ENCODE measurements at places on chromosomes 11 and 22. TPM values are rescaled to one million over a fixed set of nuclear protein-coding genes. Genes with fewer than 3 reads are reported as not detected.

Gene OR6T1
- total RNA-seq = not detected

- no peaks in the 10 kb centered on the region for H3K36me3 ChIP-seq
- no peaks in the 10 kb centered on the region for H3K4me1 ChIP-seq
- H3K27ac ChIP-seq = no peak overlapping the region
- DNase-seq = no peak
- no peaks in the 10 kb centered on the region for H3K27me3 ChIP-seq
Observed at GRCh38 chr22:32721328-32722180, 80.0 kb upstream of the TIMP3 start.

DNA sequence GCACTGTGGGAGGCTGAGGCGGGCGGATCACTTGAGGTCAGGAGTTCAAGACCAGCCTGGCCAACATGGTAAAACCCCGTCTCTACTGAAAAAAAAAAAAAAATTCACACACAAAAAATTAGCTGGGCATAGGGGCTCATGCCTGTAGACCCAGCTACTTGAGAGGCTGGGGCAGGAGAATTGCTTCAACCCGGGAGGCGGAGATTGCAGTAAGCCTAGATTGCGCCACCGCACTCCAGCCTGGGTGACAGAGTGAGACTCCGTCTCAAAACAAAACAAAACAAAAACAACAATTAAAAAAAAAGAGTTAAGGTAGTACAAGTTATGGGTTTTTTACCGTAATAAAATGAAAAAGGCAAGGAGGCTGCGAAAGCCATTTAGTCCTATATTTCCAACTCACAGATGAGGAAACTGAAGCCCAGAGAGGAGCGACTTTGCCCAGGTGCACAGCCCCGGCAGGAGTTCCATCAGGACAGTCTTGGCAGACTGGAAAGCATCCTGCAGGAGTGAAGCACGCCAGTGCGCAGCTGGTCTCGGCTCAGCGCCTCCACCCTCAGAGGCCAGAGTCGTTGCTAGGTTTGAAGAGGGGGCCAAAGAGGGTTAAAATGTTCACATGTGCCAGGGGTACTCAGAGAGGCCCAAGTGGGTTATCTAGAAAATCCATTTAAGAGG is 3.8 kb upstream of the FADS3 start:
- H3K27me3 ChIP-seq = no peaks in the 10 kb centered on the region
- peaks cover 9% of the 10 kb centered on the region for H3K4me1 ChIP-seq
- no peak overlapping the region for H3K27ac ChIP-seq
- H3K4me3 ChIP-seq = no peak overlapping the region

Gene CFAP68
- total RNA-seq = 29.5 TPM

Gene INSC
- 0.41 TPM for total RNA-seq

DNA sequence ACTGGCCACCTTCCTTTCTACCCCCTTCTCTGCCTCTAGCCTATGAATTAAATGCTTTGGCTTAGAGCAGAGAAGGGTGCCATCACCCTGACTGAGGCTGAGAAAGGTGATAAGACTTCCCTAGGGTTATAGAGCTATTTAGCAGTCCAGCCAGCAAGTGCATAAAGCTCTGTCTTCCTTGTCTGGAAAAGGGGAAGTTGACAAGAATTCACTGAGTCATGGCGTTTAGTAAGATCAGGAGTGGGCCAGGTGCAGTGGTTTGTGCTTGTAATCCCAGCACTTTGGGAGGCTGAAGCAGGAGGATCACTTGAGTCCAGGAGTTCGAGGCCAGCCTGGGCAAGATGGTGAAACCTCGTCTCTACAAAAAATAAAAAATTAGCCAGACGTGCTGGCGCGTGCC is 63.1 kb downstream of the LHFPL7 start:
- H3K27me3 ChIP-seq = no peaks in the 10 kb centered on the region
- H3K4me1 ChIP-seq = no peaks in the 10 kb centered on the region
- no peak overlapping the region for H3K27ac ChIP-seq
- no peak for DNase-seq
- no peak overlapping the region for H3K4me3 ChIP-seq

GRCh38 chr11:88035271-88035670 is 140.0 kb downstream of the RAB38 start:
- no peak overlapping the region for H3K27ac ChIP-seq
- no peaks in the 10 kb centered on the region for H3K27me3 ChIP-seq
- no peak for DNase-seq
- H3K4me3 ChIP-seq = no peak overlapping the region
- no peaks in the 10 kb centered on the region for H3K36me3 ChIP-seq

DNA sequence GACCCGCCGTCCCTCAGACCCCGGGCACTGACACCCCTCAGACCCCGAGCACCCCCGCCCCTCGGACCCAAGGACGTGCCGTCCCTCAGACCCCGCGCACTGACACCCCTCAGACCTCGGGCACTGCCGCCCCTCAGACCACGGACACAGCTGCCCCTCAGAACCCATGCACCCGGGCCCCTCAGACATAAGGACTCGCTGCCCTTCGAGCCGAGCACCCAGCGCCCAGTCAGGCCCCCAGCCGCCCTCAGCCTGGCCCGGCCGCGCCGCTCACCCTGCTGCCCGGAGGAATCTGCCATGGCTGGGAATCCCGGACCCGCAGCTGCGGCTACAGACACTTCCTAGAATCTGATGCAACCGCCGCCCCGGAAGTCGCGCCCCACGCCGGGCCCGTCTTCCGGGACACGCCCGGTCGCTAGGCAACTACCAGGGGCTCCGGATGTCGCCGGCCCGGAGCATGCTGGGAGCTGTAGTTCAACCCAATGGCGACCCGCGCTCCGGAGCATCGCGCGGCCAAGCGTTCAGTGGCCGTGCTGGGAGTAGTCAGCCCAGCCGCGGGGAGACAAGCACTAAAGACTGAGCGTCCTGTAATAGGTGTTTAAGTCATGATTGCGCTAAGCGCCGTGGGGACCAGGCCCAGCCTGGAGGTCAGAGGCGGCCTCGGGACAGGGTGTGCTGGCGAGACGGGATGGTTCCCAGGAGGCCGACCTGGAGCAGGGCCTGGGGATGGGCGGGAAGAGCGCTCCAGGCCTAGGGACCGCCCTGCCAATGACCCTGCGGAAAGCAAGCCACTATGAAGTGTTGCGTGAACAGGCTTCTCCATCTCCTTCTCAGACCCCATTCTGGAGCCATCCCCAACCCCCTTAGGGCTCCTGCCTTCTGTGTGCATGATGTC is at the start of gene CARS1:
Gene CARS1, minus strand, starts transcription at position 355 of the 895 bp plus-strand sequence. Its CDS starts 56 bp downstream, at position 299.
- peak within 1 kb of the TSS; percentile 90 for H3K4me3 ChIP-seq
- DNase-seq = peak; percentile 95
- H3K27me3 ChIP-seq = no peaks in the 10 kb centered on the region
- H3K27ac ChIP-seq = peak within 1 kb of the TSS; percentile 71
- peaks cover 5% of the 10 kb centered on the region for H3K4me1 ChIP-seq
- H3K36me3 ChIP-seq = no peaks in the 10 kb centered on the region

Gene PGA4
- not detected for total RNA-seq

DNA sequence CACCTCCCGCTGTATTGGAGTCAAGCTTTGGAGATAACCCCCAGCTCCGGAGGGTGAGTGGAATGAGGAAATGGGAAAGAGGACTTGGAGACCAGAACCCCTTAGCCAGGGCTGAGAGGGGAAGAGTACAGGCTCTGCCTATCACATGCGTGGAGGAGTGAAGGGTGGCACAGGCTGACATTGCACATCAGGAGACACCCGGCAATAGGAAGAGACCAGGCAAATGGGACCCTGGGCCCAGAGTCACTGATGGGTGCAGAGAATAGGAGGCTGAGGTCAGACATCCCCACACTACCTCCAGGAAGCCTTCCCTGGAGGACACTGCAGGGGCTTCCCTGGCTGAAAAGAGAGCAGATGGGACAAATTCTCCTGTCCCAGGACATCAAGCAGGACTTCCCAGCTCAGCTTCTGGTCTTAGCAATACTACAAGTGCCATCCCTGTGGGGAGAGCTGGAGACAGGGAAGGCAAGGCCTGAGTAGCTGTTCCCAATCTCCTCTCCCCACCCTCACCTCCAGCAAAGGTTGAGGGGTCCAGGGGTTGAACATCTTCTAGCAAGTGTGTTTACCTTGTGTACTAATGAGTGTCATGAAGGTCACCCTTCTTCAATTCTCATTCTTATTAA is 160.7 kb downstream of the BUD13 start:
- no peaks in the 10 kb centered on the region for H3K27me3 ChIP-seq

Gene USH1C
- total RNA-seq = 38.6 TPM

- DNase-seq = no peak
- H3K4me3 ChIP-seq = no peak overlapping the region
- no peaks in the 10 kb centered on the region for H3K36me3 ChIP-seq
- peak overlapping the region; percentile 13 for H3K27ac ChIP-seq
Observed at GRCh38 chr22:39266398-39267030, 21.7 kb upstream of the PDGFB start.

Gene ALX4
- 0.16 TPM for total RNA-seq

Gene CARD18
- not detected for total RNA-seq

GRCh38 chr11:80524349-80524748 is 1083.5 kb upstream of the TENM4 start:
- H3K36me3 ChIP-seq = no peaks in the 10 kb centered on the region
- H3K27ac ChIP-seq = no peak overlapping the region
- no peak overlapping the region for H3K4me3 ChIP-seq
- DNase-seq = no peak
- no peaks in the 10 kb centered on the region for H3K27me3 ChIP-seq

Measured in kidney (tissue), 22 donors.